NCI-H1092 treated with DMSO at 0.1 percent for 48 hours (cell line): ENCODE measurements at places on chromosomes 3 and 15.

DNA sequence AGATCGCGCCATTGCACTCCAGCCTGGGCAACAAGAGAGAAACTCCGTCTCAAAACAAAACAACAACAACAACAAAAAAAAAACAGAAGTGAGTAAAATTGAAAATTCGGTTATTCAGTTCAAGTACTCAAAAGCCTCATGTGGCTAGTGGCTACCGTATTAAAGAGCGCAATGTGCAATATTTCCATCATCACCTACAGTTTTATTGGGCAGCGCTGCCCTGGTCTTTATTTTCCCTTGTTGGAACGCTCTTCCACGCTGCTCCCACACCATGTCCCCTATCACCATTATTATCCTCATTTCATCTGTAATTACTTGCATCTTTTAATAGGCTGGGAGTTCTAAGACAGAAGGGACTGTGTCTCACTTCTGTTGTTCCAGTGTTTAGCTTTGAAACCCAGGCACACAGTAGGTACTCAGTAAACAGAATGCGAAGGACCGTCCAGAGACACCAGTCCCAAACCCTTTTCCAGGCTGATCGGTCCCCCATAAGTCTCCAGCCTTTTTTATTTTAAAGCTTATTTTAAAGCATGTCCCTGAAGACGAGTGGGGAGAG is 423 bp upstream of the HACD3 start:
- no peak for DNase-seq

DNA sequence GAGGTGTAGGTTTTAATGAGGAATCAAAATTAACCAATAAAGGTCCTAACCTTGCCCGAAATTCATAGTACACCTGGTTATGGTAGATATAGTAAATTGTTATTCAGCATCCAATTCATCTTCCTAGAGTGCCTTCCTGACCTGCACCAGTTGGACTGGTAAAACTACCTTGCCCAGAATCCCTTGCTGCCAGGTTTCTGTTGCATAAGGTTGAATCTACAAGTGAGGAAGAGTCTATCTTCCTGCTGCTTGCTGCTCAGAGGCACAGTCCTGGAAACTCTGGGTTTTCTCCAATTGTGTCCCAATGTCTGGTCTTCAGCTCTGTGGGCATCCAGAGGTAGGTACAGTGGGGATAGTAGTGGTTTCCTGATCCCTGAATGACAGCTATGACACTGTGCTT is 17.3 kb downstream of the CCDC54 start:
- no peak for DNase-seq

DNA sequence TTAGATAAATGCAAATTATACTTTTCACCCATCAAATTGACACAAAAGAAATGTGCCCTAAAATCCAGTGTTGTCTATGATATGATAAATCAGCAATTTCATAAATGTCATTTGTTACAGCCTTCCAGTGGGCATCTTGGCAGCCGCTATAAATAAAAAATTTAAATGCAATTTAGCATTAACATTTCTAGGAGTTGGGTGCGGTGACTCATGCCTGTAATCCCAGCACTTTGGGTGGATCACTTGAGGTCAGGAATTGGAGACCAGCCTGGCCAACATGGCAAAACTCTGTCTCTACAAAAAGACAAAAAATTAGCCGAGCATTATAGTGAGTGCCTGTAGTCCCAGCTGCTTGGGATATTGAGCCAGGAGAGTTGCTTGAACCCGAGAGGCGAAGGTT is 65.9 kb upstream of the POMGNT2 start:
- no peak for DNase-seq

- DNase-seq, result no peak
Measured at GRCh38 chr3:194935632-194936470, 250.2 kb downstream of the FAM43A start.

GRCh38 chr15:42863572-42864239 is 56.9 kb downstream of the TTBK2 start:
- peak; percentile 0 for DNase-seq

DNA sequence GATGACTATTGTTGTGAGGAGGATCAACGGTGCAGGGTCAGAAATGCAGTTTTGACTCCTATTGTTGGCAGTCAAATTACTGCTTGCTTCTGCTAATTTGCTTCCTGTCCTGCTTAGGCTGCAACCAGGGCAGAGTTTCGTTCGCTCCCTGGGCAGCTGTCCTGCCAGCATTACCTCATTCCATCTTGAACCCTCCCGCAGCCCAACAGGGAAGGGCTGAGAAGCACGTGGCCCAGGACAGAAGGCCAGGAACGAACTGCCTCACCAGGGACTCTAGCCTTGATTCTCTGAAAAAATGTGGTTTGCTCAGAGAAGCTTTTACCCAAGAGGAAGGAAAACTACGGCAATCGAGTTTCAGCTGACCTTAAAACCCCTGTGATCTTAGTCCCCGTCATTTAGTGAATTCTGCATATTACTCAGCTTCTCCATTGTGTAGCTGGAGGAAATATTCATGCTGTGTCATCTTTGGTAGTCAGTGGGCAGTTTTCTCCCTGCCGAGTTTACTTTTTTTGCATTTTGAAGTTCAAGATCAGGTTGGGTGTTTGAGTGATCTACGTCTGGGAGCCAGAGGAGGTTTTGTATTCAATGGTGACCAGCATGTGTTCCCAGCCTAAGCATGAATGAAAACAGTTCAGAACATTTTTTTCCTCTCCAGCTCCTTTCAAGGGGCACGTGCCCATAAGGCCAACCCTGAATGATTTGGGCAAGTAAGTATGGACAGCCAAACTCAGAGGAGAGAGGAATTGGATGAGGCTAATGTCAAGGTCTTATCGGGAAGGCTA is 23.0 kb downstream of the TLNRD1 start:
- no peak for DNase-seq

- peak; percentile 30 for DNase-seq
Measured at GRCh38 chr15:48250640-48251076, 44.6 kb downstream of the SLC12A1 start.

GRCh38 chr3:39296197-39297077 is 16.6 kb upstream of the CX3CR1 start:
- no peak for DNase-seq

DNA sequence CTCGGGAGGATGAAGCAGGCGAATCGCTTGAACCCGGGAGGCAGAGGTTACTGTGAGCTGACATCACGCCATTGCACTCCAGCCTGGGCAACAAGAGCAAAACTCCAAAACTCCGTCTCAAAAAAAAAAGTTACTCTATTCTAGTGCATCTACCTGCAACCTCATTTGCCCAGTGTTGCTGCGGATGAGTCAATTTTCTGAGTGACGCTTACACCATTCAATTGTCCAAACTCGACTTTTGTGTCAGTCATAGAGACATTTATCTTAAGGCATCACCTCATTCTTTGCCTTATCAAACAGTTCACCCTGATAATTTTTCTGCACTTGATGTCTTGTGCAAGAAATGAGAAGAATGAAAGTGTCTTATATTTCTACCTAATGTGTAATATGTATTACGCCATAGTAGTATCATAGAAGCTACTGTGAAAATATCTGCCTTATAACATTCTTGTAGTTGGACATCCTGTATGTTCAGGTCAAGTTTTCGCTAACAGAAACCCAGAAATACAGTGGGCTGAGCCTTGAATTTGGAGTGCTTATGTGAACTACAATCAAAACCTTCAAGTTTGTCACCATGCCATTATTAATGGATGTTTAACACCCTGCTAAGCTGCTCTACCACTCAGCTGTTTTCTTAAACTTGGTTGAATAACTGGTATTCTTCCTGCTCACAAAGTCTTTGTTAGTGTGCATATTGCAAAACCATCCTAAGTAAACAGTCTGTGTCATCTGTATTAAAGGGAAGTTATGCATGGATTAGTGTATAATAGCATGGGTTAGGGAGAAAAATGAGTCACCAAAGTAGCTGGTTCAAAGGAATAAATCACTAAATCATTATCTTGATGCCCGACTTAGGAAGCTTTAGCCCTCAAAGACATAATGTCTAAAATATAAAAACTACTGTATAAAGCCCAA is 531.0 kb upstream of the NR2F2 start:
- DNase-seq, result no peak

DNA sequence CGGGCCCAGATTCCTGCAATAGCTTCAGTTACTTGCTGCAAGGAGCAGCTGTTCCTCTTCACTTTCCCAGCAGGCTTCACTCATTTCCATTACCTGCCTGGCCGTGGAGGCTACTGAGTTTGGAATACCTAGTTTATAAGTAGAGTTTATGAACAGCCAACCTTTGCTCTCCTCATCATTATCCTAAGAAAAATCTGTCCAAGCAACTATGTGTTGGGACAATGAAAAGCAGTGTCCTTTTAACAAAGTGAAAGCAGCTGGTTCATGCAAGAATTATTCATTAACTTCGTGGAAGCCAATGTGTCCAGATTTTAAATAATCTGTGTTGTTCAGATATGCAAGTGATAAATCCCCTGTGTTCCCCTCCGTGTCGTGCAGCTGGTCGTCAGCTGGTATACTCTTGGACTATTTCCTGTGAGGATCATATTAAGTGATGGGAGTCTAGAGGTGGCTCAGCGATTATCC is 39.3 kb upstream of the SSR3 start:
- DNase-seq, result no peak

DNA sequence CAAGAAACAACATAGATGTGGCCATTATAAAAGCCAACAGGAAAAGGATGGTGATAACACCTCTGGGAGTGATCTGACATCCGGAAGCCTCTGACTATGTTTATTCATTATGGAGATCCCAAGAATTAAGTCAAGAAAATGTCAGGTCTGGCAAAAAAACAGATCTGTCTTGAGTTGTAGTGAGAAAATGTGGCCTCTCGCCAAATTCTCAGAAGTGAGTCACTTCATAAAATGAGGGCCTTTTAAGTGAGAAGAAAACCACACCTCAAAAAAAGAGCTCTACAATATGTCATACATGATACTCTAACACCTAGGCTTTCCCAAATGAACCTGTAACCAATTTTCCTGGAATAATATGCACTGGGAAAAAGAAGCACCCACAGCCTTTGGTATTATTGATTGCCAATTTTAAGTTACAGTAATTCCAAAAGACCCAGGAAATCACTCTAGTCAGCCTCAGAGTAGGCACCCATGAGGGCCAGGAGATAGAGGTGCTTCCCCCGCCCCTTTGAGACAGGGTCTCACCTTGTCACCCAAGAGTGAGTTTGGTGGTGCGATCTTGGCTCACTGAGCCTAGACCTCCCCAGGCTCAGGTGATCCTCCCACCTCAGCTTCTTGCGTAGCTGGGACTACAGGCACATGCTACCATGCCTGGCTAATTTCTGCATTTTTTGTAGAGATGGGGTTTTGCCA is 38.0 kb downstream of the CCR3 start:
- no peak for DNase-seq

- DNase-seq, result no peak
Measured at GRCh38 chr3:29333576-29333975, 52.7 kb downstream of the RBMS3 start.

DNA sequence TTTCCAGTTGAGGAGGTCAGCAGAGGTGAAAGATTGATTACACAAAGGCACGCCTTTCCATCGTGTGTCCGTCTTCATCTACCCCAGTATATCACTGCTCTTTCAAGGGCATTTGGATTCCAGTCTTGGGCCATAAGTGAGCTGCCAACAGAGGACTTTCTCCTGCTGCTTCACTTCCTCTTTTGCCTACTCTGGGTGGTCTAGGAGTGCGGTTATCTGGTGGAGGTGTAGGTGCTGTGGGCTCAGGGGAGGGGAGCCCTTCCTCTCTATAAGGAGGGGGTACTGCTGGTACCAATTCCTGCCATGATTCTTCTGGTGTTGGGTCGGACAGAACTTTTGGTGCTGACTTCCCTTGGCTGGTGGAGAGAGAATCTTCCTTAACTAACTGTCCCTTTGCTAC is 83.1 kb upstream of the VEPH1 start:
- no peak for DNase-seq

GRCh38 chr3:124599779-124600693 is 130.2 kb upstream of the UMPS start:
- no peak for DNase-seq

GRCh38 chr3:48678056-48678455 is 7.7 kb downstream of the NCKIPSD start:
- DNase-seq, result no peak

DNA sequence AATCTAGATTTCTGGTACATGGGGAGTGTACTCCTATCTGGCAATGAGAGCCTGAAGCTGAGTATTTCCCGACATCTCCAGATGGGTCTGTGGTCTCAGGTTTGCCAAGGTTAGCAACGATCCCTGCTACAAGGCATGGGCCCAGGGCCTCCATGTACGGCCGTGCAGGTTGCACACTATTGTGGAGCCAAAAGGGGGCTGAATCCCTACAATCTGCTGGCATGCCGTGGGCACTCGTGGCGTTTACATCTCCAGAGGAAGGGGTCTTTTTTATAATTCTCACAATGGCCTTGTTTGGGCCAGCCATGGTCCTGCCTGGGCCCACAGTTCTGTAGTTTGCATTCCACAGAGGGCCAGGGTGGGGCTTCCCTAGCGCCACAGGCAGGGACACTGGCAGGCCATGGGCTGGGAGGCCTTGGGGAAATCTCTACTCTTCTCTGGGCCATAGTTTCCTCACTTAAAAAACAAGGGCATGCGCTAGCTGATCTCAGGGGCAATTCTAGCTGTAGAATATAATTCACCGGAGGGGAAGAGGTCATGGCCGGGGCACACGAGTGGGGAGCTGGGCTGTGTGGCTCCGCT is 68.9 kb upstream of the TLE3 start:
- DNase-seq, result no peak

DNA sequence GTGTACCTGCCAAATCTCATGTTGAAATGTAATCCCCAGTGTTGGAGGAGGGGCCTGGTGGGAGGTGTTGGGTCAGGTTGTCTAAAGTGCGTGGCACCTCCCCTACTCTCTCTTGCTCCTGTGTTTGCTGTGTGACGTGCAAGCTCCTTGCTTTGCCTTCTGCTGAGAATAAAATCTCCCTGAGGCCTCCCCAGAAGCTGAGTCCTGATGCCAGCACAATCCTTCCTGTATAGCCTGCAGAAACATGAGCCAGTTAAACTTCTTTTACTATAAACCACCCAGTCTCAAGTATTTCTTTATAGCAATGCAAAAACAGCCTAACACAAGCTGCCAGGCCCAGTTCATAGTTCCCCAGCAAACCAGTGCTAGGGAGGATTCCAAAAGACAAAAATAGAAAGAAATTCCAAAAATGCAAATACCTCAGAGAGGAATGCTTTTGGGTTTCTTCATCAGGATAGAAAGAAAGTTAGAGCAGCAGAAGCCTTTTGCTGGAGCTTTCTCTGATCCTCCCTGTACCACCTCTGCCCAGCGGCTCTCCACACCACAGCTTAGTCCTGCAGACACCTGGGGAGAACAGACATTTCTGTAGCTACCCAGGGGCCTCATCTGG is 25.9 kb upstream of the CDV3 start:
- no peak for DNase-seq

GRCh38 chr3:17820704-17821103 is 78.3 kb upstream of the TBC1D5 start:
- no peak for DNase-seq

GRCh38 chr3:119585856-119586570 is 6.7 kb downstream of the ADPRH start:
- DNase-seq, result no peak

GRCh38 chr3:24428481-24428880 is 66.2 kb downstream of the THRB start:
- no peak for DNase-seq

DNA sequence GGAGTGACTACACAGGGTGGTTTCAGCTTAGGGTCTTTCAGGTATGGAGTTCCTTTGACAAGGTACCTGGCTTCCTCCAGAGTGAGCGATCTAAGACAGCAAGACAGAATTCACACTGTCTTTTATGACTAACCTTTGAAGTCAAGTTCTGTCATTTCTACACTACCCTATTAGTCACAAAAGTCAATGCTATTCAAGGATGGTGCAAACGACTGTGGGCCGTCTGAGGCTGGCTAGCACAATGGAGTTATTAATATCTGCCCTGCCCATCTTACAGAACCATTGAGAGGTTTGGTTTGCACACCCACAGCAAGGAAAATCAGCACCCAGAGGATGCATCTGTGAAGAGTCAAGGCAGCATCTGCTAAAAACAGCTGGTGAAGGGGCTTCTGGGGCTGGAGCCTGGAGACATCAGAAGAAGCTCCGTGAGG is 62.9 kb upstream of the XCR1 start:
- no peak for DNase-seq
